Cortex of kidney (tissue), 1 donor: ENCODE measurements at places on chromosomes 6 and 20.

- no peak for DNase-seq
Observed at GRCh38 chr6:149686230-149686629, 31.7 kb downstream of the LATS1 start.

- no peak for DNase-seq
Observed at GRCh38 chr20:24640686-24641085, 171.3 kb downstream of the SYNDIG1 start.

GRCh38 chr20:3248167-3248992 is 9.4 kb upstream of the SLC4A11 start:
- DNase-seq = no peak

GRCh38 chr6:32371229-32371628 is 474 bp downstream of the TSBP1 start:
- DNase-seq = no peak
